ENCODE measurements at places on chromosomes 11 and 22. TPM values are rescaled to one million over a fixed set of nuclear protein-coding genes. Genes with fewer than 3 reads are reported as not detected.

The RRM1 gene
- total RNA-seq, result 15.0 TPM

The ST14 gene
- total RNA-seq, result 15.8 TPM

The OR51B2 gene
- total RNA-seq, result not detected

The OR5B21 gene
- total RNA-seq, result not detected

The SCGB1A1 gene
- not detected for total RNA-seq

The XRCC6 gene
- total RNA-seq, result 101 TPM

GRCh38 chr11:59078435-59078834, 7.7 kb upstream of the GLYATL1B start:
- no peak for DNase-seq

DNA sequence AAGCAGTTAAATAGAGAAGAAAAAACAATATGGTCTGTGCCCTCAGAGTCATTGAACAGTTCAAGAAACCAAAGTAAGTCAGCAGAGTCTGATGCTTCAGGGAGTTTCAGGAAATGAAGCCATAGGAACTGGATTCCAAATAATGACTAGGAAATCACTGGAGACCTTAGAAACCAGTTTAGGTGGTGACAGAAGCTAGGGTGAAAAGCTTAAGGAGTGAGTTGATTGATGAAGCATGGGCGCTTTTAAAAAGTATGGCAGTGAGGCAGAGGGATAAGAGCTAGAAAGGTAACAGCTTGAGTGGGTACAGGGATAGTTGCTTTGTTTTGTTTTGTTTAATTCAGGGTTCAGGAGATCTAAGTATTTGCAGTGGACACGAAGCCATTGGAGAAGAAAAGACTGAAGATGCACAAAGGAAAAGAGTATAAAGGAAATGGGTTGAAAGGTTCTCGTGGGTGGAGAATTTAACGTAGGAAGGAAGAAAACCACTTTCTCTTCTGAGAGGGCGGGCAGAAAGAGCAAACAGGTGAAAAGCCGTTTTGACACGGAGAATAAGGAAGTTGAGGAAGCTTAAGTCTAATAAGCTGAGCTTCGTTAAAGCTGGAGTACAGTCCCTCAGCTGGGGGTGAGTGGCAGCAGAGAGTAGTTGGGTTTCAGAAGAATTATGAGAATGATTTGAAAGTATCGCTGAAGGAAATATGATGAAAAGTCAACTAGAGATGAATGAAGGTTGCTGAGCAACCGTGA, 14.8 kb downstream of the SGSM3 start:
- DNase-seq, result no peak

DNA sequence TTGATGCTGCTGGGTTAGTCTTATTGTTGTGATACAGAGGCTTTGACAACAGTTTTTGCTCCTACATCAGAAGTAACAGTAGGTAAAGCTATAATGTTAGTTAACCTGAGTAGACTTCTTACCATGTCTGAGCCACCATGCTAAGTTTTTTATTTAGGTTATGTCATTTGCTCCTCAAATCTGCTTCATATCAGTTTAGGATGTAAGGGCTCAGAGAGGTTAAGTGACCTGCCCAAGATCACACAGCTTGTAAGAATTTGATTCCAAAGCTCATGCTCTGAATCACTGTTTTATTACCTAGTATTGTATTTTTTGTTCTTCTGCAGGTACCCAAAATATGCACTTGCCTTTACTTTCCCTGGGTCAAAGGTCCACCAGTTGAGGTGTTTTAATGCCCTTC, 161.7 kb downstream of the COMMD9 start:
- no peak for DNase-seq

DNA sequence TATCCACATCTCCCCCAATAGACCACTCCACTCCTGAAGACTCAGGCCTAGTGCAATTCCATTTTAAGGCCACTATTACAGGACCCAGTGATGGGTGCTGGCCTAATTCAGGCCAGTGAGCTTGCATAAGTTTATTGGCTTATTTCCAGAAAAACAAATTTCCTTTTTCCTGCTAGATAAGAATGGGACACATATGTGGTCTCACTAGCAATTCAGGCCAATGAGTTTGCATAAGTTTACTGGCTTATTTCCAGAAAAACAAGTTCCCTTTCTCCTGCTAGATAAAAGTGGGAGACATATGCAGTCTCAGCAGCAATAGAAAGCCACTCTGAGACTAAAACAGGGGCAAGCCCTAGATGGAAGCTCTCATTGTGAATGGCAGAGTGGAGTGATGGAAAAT, 22.4 kb downstream of the ADM start:
- DNase-seq, result no peak

DNA sequence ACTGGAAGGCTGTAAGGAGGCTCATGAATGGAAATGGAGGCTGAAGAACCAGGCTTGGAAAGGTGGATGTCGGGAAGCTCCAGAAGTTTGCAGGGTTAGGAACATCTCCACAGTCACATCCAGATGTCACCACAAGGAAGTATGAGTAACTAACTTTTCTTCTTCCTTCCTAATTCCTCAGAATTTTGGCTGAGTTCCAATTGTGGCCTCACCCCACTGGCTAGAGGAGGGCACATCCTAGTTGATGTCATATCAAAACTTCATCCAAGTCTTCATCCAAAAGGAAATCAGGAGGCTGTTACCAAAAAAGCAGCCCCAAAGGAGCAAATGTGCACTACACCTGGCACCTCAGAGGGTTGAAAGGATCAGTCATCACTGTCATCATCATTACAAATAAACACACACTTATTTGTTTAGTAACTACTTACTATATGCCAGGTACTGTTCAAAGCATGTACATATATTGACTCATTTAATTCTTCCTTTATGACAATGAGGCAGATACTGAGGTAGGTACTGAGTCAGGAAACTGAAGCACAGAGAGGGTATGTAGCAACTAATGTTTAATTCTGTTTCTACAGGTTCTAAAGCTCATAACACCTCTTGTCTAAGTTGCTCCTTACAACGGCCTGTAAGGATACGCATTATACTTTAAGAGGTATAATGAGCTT, 7.3 kb upstream of the PTPN5 start:
- DNase-seq, result no peak

- no peak for DNase-seq
Observed at GRCh38 chr11:56948991-56949515, 39.7 kb upstream of the OR5AK2 start.

DNA sequence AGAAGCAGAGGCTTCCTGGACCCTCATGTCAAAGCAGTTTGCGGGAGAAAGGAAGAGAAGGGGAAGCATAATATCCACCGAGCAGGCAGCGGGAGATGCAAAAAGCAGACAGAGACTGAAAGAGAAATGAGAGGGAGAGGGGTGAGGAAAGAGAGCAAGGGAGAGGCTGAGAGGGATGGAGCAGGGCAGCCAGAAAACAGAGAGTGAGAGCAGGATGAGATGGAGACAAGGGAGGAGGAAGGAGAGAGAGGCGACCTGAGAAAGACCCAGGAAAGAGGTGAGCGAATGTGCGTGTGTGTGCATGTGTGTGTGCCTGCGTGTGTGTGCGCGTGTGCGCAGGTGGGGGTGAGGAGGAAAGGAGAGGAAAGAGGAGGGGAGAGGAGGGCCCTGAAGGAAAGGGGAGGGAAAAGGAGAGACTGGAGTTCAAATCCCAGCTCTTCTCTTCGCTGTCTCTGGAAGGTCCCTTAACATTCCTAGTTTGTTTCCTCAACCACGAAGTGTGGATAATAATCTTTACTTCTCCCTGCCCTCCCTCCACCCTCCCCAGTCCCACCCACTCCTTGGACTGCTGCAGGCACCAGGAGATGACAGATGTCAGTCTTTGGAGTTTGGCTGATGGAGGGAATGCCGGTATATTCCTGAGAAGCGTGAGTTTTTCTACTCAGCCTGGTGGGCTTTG, 67.9 kb downstream of the ISX start:
- no peak for DNase-seq

DNA sequence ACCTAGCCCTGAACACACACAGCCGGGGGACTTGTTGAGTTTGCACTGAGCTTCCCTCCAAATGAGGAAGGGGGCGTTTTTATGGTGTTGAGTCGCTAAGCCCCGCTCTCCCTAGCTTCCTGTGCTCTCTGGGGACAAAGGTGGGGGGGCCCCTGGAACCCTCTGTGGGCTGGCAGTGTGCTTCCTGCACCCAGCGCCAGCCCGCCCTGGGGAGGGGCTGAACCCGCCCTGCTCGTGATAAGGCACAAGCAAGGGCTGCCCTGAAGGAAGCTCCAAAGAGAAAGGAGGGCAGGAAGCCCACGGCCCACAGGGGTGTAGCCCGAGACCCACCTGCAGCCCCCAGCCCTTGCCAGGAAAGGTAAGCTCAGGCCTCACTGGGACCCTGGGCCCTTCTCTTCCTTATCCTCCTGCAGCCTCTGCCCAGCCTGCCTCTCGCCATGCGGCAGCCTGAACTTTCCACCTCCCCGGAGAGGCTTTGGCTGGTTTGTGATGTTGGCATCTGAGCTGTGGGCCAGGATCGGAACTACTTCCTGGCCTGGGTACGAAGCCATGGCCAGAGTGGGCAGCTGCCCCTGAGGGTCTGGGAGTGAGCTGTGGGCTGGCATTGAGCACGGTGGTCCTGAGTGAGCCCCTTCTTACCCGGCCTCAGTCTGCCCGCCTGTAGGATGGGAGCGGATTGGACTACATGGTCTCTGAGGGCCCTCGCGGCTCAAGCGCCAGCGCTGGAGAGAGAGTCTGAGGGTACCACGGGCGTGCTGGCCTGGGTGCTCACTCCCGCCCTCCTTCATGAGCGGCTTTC, at the start of gene FERMT3:
FERMT3 (plus strand) TSS at position 265 of the 799 bp plus-strand sequence. CDS start 644 bp downstream, outside the sequence.
- peak; percentile 72 for DNase-seq

DNA sequence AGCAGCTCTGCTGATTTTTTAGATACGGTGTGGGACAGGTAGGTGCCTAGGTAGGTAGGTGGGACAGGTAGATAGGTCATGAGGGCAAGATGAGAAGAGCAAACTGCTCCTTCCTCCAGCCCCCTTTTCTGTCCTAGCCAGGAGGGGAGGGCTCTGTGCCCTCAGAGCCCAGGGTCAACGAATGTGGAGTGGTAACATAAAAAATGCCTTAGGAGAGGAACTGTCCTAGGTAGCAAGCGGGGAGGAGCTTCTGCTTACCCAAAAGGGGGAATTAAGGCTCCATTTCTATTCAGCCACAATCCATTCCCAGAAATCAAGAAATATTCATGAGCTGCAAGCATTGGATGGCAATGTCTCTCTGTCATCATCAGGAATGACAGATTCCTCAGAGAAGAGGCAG, 234.8 kb downstream of the GRIK4 start:
- DNase-seq, result no peak

- DNase-seq, result no peak
Observed at GRCh38 chr22:41687901-41688364, 734 bp downstream of the SNU13 start.

All from right lobe of liver (tissue), 6 donors.